ENCODE measurements at places on chromosomes 12 and 14. TPM values are rescaled to one million over a fixed set of nuclear protein-coding genes. Genes with fewer than 3 reads are reported as not detected.
A peak's percentile ranks its signal among the peaks of the same experiment; 100 is the strongest.

HSPB8 gene
- not detected for total RNA-seq

MUCL1 gene
- not detected for total RNA-seq

DNA sequence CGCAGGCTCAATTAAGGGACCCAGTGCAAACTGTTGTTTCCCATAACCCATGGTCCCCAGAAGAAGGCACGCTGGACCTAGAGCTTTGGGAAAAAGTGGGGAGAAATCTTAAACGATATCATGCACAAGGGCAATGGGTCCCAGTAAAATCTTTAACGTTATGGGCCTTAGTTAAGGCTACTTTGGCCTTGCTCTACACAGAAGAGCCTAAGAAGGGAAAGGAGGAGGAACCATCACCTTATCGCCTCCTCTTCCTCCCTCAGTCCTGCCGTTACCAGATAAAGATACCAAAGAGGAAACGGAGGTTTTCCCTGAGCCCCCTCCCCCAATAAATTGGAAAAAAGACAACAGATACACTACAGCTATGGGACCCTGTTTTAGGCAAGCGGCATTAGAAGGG lies 116.9 kb downstream of the PPHLN1 start:
- no peak overlapping the region for H3K4me3 ChIP-seq
- no peak overlapping the region for H3K27ac ChIP-seq
- ATAC-seq, result no peak
- H3K27me3 ChIP-seq, result no peaks in the 10 kb centered on the region
- peaks cover 95% of the 10 kb centered on the region for H3K36me3 ChIP-seq

- H3K27me3 ChIP-seq, result no peaks in the 10 kb centered on the region
- peaks cover 87% of the 10 kb centered on the region for H3K4me1 ChIP-seq
- H3K27ac ChIP-seq, result peak overlapping the region; percentile 99
- peaks cover 100% of the 10 kb centered on the region for H3K36me3 ChIP-seq
- peak; percentile 9 for ATAC-seq
Measured at GRCh38 chr14:22540811-22541360, 48.1 kb downstream of the DAD1 start.

DNA sequence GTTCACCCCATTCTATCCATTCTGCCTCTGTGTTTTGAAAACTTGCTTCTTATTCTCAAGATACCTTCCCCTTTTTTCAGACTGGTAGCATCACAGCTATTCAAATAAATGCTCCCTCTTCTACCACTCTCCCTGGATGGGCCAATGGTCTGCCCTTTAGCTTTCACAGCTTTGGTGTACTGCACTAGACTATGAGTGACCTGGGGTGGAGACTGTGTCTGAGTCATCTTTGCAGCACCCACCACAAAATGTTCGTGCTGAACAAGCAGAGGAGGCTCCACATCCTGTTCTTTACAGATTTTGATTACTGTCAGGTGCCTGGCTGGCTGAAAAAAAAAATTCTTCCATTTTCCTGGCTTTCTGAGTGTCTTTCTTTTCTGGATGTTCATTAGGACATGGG lies 1104.1 kb upstream of the TMEM132C start:
- H3K27ac ChIP-seq, result peak overlapping the region; percentile 80
- H3K27me3 ChIP-seq, result no peaks in the 10 kb centered on the region
- H3K4me1 ChIP-seq, result peaks cover 6% of the 10 kb centered on the region
- peak overlapping the region; percentile 49 for H3K4me3 ChIP-seq
- no peaks in the 10 kb centered on the region for H3K36me3 ChIP-seq

DNA sequence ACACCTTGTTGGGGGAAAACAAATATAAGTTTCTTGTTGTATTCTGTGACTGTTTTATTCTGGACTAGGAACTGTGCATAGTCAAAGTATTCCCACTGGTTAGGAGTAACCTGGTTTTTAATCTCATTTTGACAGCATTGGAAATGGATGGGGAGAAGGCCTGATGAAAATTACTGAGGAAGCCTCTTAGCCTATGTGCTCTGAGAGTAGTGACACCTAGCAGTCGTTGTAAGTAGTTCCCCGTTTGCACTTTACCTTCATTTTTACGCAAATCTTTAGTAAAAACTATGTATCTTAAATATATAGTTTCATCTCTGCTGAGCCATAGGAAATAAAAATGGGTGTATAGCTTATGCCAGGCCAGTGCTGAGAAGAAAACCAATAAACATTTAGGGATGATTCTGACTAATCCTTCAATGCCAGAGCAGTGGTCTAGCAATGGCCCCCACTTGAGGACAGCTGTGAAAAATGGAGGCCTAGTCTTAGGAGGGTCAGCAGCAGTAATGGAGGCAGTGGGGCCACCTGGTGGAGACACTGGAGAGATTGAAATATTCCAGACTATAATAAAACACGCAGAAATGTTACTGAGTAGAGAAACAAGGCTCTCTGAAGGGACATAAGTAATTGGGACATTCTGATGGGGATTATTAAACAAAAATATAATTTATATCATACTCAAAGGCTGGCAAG lies 133.2 kb upstream of the NOVA1 start:
- no peaks in the 10 kb centered on the region for H3K27me3 ChIP-seq
- no peak for ATAC-seq
- H3K36me3 ChIP-seq, result no peaks in the 10 kb centered on the region
- no peak overlapping the region for H3K27ac ChIP-seq

- no peak overlapping the region for H3K27ac ChIP-seq
- no peak overlapping the region for H3K4me3 ChIP-seq
- H3K36me3 ChIP-seq, result peaks cover 65% of the 10 kb centered on the region
- ATAC-seq, result no peak
Measured at GRCh38 chr14:63972323-63972932, 119.6 kb downstream of the SYNE2 start.

NRL gene
- 1.7 TPM for total RNA-seq

DNA sequence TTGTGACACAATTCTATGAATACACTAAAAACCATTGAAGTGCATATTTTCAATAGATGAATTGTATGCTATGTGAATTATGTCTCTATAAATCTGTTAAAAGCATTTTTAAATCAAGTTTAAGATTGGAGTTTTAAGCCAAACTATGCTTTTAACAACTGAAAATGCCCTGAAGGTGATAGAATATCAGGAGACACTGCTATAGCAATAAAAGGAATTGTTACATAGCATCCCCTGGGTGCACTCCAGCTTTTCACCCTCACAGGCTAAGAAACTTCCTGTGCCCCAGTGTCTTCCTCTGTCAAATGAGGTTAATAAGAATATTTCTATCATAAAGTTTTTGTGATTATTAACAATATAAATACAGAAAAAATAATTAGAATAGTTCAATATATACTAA lies 472.7 kb upstream of the TMPO start:
- no peak overlapping the region for H3K27ac ChIP-seq
- peaks cover 5% of the 10 kb centered on the region for H3K27me3 ChIP-seq
- H3K4me1 ChIP-seq, result no peaks in the 10 kb centered on the region
- H3K4me3 ChIP-seq, result no peak overlapping the region
- H3K36me3 ChIP-seq, result no peaks in the 10 kb centered on the region

GRCh38 chr14:106657460-106657859 lies 1131.1 kb downstream of the TMEM121 start:
- peak; percentile 73 for ATAC-seq
- H3K27ac ChIP-seq, result no peak overlapping the region
- peaks cover 2% of the 10 kb centered on the region for H3K27me3 ChIP-seq
- H3K4me3 ChIP-seq, result no peak overlapping the region
- H3K36me3 ChIP-seq, result no peaks in the 10 kb centered on the region

DNA sequence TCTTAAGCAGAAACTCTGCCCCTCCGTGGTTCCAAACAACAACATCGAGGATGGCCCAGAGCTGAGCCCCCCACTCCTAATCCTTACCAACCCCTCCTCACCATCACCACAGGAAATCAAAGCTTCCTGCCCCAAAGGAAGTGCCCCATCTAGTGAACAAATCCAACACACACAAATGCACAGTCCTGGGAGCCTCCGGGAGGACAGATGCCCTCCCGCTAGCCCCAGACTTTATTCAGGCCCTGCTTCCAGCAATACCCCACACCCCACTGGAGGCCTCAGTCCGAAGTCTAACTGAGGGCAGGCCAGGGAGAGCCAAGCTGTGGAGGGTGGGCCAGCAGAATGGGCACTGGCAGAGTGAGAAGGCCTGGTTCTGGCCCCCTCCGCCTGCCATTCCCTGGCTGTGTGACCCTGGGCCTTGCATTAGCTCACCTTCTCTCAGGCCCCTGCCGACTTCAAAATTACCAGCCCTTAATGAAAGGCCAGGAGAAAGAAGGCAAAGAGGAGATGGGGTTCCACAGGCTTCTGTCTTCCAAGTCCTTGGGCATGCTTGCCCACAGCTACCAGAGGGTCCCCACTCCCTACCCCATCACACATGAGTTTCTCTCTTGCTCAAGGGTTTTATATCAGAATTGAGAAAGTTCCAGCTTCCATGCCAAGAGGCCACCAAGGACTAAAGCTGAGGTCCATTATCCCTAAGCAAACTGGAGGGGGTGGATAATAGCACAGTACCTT lies 2.3 kb downstream of the HDAC7 start:
- peak overlapping the region; percentile 97 for H3K4me3 ChIP-seq
- peak overlapping the region; percentile 97 for H3K27ac ChIP-seq
- H3K4me1 ChIP-seq, result peaks cover 25% of the 10 kb centered on the region
- ATAC-seq, result no peak

PLEKHD1 gene
- total RNA-seq, result 0.11 TPM

DNA sequence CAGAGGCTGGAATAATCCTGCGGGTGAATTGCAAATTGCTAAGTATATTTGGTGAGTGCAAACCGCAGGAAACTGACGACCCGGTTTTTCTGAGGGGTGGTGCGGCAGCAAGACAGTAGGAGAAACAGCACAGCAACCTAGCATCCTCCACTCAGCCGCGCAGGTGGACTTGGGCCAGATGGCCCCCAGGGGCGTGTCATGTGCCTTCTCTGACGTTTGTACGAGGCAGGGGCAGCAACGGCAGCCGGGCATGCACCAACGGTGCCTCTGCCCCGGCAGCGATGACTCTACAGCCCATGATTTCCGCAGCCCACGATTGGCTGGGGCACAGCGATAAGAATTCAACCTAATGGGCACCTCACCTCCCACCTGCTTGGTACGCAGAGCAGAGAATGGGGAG lies 11.1 kb upstream of the CLEC2A start:
- H3K4me1 ChIP-seq, result peaks cover 7% of the 10 kb centered on the region
- peak overlapping the region; percentile 82 for H3K4me3 ChIP-seq
- H3K36me3 ChIP-seq, result no peaks in the 10 kb centered on the region
- peak; percentile 97 for ATAC-seq

DNA sequence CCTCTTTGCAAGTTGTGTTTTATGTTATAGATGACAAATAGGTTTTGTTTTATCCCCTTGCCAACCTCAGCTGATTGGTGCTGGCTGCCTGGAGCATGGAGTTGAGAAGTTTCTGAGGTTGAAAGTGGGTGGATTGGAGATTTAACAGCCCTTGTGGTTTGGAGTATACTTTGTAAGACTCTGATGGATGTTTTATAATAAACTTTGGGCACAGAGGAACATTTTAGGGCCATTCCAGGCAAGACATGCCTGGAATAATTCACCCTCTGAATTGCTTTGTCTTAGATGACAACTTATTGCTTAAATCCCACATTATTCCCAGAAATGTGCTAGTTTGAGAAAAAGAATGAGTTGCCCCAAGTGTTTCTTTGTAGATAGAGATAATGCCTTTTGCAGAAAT lies 158.9 kb downstream of the SLC5A8 start:
- no peaks in the 10 kb centered on the region for H3K36me3 ChIP-seq
- no peak for ATAC-seq
- no peaks in the 10 kb centered on the region for H3K27me3 ChIP-seq

GRCh38 chr14:80522411-80522810 lies 311.1 kb upstream of the DIO2 start:
- ATAC-seq, result no peak
- peaks cover 43% of the 10 kb centered on the region for H3K36me3 ChIP-seq

DNA sequence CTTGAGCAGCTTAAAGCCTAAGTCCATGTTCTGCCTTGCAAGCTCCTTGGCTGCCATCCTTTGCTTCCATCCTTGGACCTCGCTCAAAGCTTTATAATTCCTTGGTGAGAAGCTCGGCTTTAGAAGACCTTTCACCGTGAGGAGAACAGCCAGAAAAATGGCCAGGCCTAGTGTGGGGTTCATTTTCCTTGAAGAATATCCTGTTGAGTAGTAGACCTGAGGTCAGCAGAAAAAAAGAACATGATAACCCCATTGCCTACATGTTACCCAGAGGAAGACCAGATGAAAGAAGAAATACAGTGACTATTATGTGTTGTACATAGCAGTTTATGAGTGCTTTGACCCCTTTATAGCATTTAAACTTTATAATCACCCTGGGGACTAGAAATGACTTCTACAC lies 11.1 kb downstream of the SERPINA12 start:
- H3K4me1 ChIP-seq, result no peaks in the 10 kb centered on the region
- H3K27me3 ChIP-seq, result peaks cover 15% of the 10 kb centered on the region
- no peaks in the 10 kb centered on the region for H3K36me3 ChIP-seq
- H3K4me3 ChIP-seq, result no peak overlapping the region
- no peak for ATAC-seq

DNA sequence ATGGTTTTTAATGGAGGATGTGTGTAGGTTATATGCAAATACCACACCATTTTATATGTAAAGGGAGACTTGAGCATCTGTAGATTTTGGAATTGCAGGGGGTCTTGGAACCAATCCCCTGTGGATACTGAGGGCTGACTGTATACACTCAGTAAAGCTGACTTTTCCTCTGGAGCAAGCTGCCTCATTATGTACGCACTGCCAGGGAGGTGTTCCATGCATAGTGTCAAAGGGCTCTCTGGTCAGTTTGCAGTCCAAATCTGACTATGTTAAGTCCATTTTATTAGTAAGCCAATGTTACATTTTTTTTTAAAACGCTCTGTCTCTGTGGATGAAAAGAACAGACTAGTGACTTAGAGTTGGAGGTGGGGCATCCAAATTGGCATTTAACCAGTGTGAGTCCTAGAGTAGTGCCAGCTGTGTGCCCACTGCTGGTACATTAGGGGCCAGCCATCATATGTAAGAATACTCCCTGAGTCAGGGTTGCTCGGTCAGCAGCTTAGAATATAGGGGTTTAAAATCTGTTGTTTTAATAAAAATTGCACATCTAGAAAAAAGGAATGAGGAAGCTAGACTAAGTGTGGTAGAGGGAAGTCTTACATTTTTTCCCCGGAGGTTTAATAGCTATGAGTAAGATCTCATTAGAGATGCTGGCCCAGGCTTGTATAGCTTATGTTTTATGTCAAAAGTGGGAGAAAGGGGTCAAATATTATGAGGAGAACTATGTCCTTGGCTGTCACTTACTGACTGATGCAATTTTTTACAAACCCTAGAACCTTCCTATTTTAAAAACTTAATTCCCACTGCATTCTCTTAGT lies 87.0 kb downstream of the TESC start:
- no peaks in the 10 kb centered on the region for H3K4me1 ChIP-seq
- no peak overlapping the region for H3K27ac ChIP-seq
- no peak for ATAC-seq
- peaks cover 61% of the 10 kb centered on the region for H3K36me3 ChIP-seq
- H3K27me3 ChIP-seq, result no peaks in the 10 kb centered on the region

DNA sequence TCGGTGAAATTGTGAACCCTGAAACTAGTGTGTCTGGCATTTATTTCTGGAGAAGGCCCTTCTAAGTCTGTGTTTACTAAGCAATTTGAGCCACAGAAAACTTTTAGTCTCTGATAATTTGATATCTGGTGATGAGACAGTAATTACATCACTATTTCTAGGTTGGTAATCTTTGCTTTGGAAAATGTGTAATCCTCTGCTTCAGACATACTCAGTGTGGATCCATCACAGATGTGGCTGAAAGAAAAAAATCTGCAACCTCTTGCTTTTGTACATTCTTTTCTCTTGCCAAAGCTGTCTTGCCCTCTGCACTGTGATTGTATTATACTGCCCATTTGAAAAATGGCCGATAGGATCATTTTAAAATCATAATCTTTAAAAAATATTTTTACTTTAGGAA lies 78.1 kb downstream of the PELI2 start:
- no peak overlapping the region for H3K27ac ChIP-seq
- no peak for ATAC-seq
- no peaks in the 10 kb centered on the region for H3K36me3 ChIP-seq
- H3K27me3 ChIP-seq, result no peaks in the 10 kb centered on the region
- H3K4me3 ChIP-seq, result no peak overlapping the region
- H3K4me1 ChIP-seq, result peaks cover 7% of the 10 kb centered on the region
